Activated T-cell treated with anti-CD3 and anti-CD28 coated beads, Interleukin-2, amount 50 U/mL, for 1 hour (primary cell): ENCODE measurements at places on chromosomes 1 and 21.

DNA sequence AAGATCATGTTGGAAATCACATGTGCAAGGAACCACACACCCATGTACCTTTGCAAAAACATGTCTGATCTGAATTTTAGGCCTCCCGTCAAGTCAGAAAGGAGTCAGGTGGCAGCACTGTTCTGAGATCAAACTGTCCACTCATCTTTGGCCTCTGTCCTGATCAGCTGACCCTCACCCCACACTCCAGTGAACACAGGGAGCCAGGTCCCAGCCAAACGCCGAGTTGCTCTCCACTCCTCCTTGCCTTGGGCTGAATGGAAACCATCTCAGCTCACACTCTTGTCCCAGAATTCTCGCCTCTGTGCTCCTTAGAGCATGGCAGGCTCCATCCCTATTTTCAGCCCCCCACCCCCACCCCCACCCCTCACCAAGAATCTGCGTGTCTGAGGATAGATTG is 4.6 kb upstream of the RNF186 start:
- no peak for DNase-seq

DNA sequence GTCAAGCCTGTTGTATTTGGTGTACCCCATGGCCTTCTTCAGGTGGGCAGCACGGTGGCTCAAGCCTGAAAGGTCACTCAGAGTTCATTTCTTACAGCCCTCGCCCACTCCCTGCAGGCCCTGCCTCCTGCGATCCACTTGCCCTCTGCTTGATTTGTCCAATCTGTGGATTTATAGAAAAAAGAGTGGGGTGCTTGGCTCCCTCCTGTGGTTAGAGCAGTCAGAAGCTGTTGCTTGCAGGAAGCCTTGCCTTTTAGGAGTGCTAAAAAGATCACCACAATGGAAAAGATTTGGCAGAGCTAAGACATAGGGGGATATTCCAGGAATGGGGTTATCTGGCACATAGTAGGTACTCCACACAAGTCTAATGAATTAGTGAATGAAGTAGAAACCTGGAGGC is 108.0 kb upstream of the TRABD2B start:
- no peak for DNase-seq

DNA sequence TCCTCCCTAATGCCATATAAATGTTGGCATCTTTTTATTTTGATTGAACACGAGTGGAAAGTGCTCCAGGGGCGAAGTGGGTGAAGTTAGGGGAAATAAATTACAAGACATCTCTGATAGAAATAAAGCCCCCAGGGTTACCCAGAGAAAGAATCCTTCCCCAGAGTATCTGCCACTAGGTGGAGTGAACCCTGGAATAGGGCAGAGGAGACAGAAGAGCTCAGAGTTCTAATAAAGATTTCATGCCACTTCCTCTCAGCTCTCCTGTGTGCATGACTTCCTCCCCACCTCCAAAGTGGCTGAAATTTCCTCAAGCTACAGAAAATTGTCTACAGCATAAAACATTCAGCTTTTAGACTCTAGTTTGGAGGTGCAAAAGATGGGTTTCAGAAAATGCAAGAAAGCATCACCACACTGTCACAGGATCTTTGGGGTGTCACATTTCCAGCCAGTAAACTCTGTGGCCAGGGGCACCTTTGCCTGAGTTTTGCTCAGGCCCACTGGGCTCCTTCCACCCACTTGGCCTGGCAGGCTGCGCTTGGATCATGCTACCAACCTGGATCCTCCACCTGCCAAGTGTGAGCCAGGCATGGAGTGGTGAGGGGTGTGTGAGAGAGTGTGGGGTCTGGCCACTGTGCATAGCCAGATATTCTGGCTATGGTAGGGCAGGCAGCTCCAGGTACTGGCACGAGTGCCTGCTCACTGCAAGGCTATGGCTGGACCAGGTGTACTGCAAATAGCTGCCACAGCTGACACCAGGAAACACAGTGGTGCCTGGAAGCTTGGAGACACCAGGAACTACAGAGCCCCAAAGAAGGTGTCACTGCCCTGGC is 208.8 kb upstream of the USP25 start:
- DNase-seq: no peak

DNA sequence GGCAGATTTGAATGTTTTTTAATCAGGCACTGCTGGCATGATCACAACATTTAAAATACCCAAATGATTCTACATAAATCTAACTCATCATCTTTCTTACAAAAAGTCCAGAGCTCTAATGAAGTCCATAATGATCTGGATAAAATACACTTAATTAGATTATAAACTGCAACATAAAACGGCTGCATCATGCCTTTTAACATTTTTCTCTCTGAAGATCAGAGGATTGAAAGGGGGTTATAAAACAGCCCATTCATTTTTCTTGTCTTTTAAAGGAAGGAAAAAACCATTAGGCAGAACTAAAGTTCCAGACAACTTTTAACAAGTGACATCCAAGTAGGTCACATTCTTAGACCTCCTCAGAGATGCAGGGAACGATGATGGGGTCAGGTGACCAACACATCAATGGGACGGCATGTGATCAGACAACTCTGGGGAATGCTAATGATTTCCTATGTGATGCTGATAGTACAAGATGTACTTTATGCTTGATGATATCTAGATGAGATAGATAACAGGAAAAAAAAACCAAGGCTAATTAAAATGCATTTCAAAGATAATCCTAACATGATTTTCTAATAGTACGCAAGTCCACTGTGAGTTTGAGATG is 455.1 kb downstream of the SMYD3 start:
- DNase-seq: no peak

GRCh38 chr1:61463220-61463619 is 261.7 kb downstream of the TM2D1 start:
- DNase-seq: no peak

DNA sequence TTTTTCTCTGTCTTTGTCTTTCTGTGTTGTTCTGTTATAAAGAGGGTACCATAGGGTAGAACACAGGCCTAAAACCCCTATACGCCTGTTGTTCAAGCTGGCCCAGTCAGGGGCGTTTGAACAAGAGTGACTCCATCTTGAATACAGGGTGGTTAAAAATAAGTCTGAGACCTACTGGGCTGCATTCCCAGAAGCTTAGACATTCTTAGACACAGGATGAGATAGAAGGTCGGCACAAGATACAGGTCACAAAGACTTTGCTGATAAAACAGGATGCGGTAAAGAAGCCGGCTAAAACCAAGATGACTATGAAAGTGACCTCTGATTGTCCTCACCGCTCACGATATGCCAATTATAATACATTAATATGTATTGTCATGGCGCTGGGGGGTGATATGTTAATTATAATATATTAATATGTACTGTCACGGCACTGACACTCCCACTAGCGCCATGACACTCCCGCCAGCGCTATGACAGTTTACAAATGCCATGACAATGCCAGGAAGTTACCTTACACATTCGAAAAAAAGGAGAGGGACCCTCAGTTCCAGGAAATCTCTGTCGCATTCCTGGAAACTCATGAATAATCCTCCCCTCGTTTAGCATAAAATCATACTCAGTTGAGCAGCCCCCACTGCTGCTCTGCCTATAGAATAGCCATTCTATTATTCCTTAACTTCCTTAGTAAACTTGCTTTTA is 58.5 kb upstream of the KLHDC7A start:
- no peak for DNase-seq

- peak; percentile 53 for DNase-seq
Observed at GRCh38 chr1:200888349-200888838, 6.3 kb upstream of the INAVA start.

DNA sequence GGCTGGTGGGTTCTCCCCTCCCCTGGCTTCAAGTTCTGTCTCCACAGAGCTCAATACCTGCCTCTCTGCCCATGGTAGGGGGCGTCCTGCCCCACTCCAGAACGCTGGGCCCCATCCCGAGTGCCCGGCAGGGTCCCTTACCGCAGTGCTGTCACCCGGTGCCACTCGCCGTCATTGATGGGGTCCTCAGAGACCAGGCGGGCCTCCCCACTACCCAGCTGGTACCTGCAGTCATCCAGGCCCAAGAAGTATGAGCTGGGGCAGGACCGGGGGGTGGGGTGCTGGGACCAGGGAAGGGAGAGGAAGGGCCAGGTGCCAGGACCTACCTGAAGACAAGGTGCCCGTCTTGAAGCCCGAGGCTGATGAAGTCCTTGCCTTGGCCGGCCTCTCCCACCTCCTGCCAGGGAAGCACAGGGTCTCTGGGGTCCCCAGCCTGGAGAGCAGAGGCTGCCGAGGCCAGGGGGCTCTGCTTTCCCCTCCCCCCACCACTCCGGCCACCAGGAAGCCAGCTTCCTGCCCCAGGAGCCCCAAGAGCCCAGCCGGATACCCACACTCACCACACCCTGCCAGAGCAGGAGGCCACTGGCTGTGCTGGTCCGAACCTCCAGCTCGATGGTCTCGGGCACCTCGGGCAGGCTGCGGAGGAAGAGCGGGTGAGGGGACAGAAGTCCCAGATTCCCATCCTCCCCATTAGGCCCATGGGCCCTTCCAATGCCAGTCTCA is 12.1 kb downstream of the LDLRAD2 start:
- DNase-seq: no peak
